ENCODE measurements at places on chromosomes 4 and X. TPM values are rescaled to one million over a fixed set of nuclear protein-coding genes. Genes with fewer than 3 reads are reported as not detected.

- no peak for DNase-seq
These were observed 300.7 kb downstream of the USP46 start for GRCh38 chr4:52358366-52358765.

- DNase-seq = no peak
These were observed 1.5 kb downstream of the HPRT1 start for GRCh38 chrX:134461437-134461836.

The GPR34 gene
- total RNA-seq = 7.1 TPM

DNA sequence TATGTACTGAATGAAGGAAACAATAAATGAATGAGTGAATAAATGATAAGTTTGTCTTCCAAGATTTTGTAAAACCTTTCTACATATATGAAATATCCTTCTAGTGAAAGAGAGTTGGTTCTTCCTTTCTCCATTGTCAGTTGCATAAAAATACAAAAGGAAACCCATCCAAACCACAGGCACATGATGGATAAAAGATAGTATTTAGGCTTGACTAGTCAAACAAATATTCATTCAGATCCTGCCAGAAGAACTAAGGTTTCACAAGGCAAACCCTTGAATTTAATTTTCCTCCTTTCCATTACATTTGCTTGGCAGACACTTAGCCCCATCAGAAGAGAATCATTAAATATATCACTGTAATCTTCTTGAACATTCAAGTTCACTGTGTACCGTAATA, 208.4 kb downstream of the COL25A1 start:
- no peak for DNase-seq

GRCh38 chr4:3037957-3038461, 36.3 kb downstream of the HTT-AS start:
- DNase-seq = no peak

The CSTF2 gene
- 23.7 TPM for total RNA-seq

GRCh38 chr4:140135529-140136088, 18.4 kb downstream of the MAML3 start:
- peak; percentile 56 for DNase-seq

The TRPC5OS gene
- not detected for total RNA-seq

- DNase-seq = no peak
These were observed 23.7 kb downstream of the EMCN start for GRCh38 chr4:100494166-100494565.

DNA sequence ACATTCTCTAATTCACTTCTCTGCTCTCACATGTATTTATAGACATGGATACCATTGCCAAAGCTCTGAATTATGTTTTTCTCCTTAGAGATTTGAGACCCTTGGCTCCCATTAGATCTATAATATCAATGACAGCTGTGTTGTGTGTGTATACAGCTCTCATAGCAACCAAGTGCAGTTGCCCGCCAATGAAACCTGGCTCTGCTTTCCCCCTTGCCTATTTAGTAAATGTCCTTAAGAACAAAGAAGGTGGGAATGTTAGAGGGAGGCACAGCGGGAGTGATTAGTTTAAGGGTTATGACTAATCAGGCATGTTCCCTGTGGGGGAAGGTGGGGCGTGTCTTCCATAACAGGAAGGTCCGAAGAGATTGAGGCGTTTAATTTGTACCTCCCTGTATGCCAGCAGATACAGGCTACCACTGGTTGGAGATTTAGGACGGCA, 100.5 kb upstream of the TBC1D9 start:
- peak; percentile 48 for DNase-seq

DNA sequence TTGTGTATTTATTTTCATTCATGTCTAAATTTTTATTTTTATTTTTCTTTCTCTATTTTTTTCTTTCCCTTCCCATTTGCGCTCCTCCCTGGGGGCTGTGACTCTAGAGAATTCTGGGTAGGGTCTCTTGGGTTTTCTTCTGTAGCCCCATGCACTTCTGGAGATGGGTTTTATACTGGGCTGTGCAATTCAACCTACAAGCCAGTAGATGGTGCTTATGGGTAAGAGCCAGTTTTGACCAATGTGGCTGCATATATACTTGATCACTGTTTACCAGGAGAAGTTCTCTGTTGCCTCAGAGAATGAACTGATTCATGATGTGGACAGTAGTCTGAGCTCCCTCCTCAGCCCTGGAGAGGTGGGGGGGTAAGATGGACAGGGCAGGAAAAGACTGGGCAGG, 614.6 kb downstream of the PCDH19 start:
- no peak for DNase-seq

DNA sequence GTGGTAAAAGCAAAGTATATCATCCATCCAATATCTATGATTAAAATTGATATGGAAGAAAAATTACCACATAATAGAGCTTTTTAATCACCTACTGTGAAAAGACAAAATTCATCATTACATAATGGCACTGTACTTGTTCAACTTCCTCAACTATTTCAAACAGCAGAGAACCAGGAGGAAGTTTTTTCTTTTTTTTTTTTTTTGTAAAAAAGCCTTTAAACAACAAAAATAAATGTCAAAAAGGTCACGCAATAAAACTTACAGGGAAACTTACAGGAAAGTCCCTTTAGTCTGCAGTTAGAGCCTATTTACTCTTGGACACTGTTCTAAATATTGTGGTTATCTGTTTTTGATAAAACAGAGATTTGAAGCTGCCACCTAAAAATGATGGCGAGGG, 4.8 kb downstream of the PDGFC start:
- no peak for DNase-seq

GRCh38 chrX:84047339-84047738, 140.7 kb downstream of the RPS6KA6 start:
- no peak for DNase-seq

GRCh38 chr4:156820931-156821330, 150.7 kb downstream of the PDGFC start:
- no peak for DNase-seq

DNA sequence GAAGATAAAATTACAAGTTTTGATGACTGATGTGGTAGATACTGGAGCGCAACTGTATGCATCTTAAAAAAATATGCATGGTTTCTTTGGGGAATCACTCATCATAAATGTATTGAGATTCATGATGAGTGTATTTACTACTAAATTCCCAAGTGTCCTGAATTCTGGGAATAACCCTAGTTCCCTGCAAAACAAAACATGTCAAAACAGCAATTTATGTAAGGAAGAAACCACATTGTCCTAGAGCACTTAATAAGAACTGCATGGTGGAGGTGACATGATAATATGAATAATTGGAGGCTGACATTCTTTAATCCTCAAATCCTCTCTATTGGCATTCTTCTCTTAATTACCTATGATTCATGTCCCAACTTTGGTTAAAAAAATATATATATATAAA, 1804.7 kb downstream of the STIM2 start:
- no peak for DNase-seq

- no peak for DNase-seq
These were observed 4.8 kb upstream of the SH2D1A start for GRCh38 chrX:124341396-124342132.

The PABPC5 gene
- 1.6 TPM for total RNA-seq

DNA sequence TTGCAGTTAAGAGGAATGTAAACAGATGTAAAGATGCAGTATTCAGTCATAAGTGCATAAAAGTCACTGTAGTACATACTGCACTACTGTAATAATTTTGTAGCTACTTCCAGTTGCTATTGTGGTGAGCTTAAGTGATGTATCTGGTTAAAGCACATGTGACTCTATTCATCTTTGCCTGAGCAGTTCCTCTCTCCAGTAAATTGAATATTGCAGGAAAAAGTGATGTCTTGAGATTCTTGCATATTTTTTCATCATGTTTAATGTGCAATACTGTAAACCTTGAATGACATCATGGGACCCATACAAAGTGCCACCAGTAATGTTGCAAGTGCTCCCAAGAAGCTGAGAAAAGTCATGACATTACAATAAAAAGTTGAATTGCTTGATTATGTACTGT, 9.6 kb downstream of the UBA6 start:
- DNase-seq = no peak

GRCh38 chr4:11765849-11766453, 337.3 kb upstream of the HS3ST1 start:
- no peak for DNase-seq

- no peak for DNase-seq
These were observed 24.0 kb upstream of the NUDT11 start for GRCh38 chrX:51520393-51520792.

Measured in ureter (tissue), 1 donor.